ENCODE measurements at places on chromosomes 4 and X. TPM values are rescaled to one million over a fixed set of nuclear protein-coding genes. Genes with fewer than 3 reads are reported as not detected.

DNA sequence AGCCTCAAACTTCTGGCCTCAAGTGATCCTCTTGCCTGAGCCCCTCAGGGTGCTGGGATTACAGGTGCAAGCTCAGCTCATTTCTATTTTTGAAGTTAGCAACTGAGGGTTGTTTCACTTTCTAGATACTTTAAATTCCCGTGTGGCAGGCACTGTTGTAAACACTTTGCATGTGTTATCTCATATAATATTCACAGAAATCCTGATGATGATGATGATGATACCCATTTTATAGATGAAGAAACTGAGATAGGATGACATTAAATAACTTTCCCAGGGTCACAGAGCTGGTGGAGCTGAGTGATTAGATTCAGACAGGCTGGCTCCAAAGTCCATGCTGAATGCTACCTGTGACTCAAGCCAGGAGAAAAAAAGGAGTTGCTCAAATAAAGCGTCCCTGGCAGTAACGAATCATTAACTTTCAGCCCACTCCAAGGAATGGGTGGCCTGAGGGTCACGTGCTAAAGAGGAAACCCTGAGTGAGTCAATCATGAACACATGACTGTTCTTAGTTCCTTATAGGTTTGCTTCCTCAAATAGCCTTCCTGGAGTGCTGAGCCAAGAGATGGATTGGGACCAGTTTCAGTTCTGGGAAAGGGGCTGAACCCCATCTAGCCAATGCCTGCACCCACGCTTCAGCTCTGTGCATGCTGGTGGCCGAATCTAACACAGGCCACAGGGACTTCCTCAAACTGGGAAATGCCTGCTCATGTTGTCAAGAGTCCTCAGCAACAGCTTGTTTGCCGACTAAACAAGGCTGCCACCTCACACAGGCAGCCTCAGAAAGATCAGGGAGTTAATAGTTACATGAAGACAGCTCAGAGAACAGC, 52.8 kb downstream of the RBM47 start:
- DNase-seq: peak; percentile 55

DNA sequence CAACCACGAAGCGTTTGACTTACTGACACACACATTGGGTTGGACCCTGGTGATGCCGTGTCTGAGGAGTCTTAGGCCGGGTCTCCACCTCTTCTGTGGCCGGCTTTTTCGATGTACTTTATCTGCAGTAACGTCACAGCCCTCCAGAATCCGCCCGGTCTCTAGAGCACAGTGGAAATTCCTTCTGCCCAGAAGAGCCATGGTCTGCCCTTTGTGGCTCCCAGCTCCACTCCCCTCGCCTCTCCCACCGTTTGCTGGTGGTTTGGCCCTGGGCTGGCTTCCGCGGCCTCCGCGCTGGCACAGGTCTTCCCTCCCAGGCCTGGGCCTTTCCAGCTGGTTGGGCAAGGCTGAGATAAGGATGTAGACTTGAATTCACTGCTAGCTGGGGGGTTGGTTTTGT, 4.3 kb downstream of the MAEA start:
- no peak for DNase-seq

GRCh38 chr4:36024901-36025660, 219.2 kb downstream of the ARAP2 start:
- no peak for DNase-seq

- no peak for DNase-seq
Observed at GRCh38 chrX:106450405-106450804, 161.4 kb upstream of the RADX start.

GRCh38 chr4:128177498-128177897, 110.1 kb downstream of the PGRMC2 start:
- no peak for DNase-seq

- no peak for DNase-seq
Observed at GRCh38 chr4:46994007-46994405, 625 bp upstream of the GABRA4 start.

- DNase-seq: no peak
Observed at GRCh38 chrX:151724563-151725337, 8.9 kb downstream of the FATE1 start.

DNA sequence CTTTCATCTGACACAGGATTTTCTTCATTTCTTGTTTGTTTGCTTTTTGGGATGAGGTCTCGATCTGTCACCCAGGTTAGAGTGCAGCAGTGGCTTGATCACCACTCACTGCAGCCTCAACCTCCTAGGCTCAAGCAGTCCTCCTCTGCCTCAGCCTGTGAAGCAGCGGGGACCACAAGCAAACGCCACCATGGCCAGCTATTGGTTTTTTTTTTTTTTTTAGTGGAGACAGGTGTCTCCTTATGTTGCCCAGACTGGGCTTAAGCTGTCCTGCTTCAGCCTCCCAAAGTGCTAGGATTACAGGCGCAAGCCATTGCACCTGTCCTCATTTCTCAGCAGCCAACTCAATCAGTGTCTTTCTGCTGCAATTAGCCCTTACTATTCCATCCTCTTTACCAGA, 10.3 kb downstream of the SPRY1 start:
- no peak for DNase-seq

GRCh38 chrX:38117485-38117884, 103.2 kb downstream of the SRPX start:
- DNase-seq: no peak

DNA sequence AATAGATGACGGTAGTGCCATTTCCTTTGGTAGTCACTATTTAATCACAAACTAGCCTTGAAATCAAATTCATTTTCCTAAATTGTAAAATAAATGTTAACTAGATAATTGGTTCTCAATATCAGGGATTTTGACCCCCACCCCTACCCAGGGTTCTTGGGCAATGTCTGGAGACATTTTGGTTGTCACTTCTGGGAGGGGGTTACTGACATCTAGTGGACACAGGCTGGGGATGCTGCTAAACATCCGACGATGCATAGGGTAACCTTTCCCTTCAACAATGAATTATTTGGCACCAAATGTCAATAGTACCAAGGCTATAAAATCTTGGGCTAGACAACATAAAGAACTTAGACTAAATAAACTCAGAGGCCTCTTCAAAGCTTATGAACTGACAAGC, 285.8 kb upstream of the TRPC5 start:
- no peak for DNase-seq

- DNase-seq: no peak
Observed at GRCh38 chr4:13989501-13989900, 362.0 kb upstream of the BOD1L1 start.

DNA sequence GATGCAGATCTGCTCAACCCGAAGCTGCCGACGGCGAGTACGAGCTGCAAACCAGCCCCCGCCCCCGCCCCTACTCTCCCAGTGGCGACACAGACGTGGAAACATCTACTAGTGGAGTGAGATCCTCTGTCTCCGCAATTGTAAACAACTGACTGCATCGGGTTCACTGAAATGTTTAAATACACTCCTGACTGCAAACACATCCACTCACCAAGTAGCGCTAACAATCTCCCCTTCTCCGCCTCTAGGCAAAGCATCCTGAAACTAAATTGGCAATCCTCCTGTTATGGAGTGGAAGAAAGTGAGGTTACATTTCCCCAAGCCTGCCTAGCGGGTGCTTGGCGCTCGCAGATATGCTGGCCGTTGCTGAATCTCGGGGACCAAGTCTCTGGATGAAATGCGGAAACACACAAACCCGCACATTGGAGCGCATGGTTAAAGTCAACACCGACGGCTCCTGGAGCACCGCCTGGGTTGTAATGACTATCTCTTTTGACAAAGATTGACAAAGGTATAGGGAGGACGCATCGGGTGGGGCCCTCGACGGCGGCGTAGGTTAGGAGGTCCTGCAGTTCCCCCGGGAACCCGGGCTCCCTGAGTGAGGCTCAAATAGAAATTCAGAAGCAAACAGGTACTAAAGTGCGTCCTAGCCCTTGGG, 117.0 kb upstream of the TEX13C start:
- DNase-seq: no peak

- DNase-seq: no peak
Observed at GRCh38 chr4:174281182-174281737, 2.2 kb downstream of the FBXO8 start.

GRCh38 chr4:11632483-11632882, 203.8 kb upstream of the HS3ST1 start:
- DNase-seq: no peak

DNA sequence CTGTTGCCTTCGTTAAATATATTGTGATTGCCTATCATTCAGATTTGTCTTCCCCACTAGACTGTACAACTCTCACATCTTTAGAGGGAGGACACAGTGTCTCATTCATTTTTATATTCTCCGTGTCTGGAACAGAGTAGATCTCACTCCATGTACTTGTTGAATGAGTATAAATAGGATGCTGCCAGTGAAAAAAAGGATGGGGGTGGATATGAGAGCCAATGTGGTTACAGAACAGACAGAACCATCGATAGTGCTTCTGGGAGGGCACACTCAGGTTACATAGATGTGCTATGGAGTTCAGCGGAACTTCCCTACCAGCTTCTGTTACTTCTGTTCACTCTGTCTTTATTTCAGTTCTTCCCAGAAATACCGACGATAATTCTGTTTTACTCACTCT, 66.9 kb downstream of the SH2D1A start:
- no peak for DNase-seq

- no peak for DNase-seq
Observed at GRCh38 chr4:28772066-28772465, 1911.4 kb downstream of the STIM2 start.

- DNase-seq: no peak
Observed at GRCh38 chrX:133677123-133678063, 262.1 kb upstream of the GPC4 start.

- DNase-seq: no peak
Observed at GRCh38 chrX:100424012-100424411, 13.9 kb upstream of the PCDH19 start.

- DNase-seq: no peak
Observed at GRCh38 chr4:108166441-108167315, 2.1 kb downstream of the LEF1 start.

Gene LRAT
- total RNA-seq: 4.4 TPM

Gene SPIN4
- total RNA-seq: 9.2 TPM

Gene CDS1
- total RNA-seq: 3.6 TPM

Gene PDZD4
- total RNA-seq: 0.28 TPM

Gene LGI2
- total RNA-seq: 0.08 TPM

Gene SHROOM3
- 4.7 TPM for total RNA-seq

Gene TMPRSS11A
- not detected for total RNA-seq

Gene ARR3
- total RNA-seq: not detected

Gene FRAS1
- total RNA-seq: 1.8 TPM

Gene PNMA6A
- total RNA-seq: 6.4 TPM

Gene CHST7
- total RNA-seq: 13.2 TPM

Gene GPM6B
- total RNA-seq: 0.42 TPM

Gene CLTRN
- 1.5 TPM for total RNA-seq

Gene MAGEC1
- total RNA-seq: not detected
